Activated CD8-positive, alpha-beta T cell treated with anti-CD3 and anti-CD28 coated beads, Interleukin-2, amount 10 ng/mL, durations not matched to agents 7 days and 5 days (primary cell): ENCODE measurements at places on chromosomes 1 and 21.

- DNase-seq: peak; percentile 26
Observed at GRCh38 chr1:186155594-186155993, 219.5 kb downstream of the TPR start.

- peak; percentile 28 for DNase-seq
Observed at GRCh38 chr1:8816831-8817411, 519 bp downstream of the RERE start.

- DNase-seq: no peak
Observed at GRCh38 chr21:34836103-34836932, 167.5 kb downstream of the CLIC6 start.

DNA sequence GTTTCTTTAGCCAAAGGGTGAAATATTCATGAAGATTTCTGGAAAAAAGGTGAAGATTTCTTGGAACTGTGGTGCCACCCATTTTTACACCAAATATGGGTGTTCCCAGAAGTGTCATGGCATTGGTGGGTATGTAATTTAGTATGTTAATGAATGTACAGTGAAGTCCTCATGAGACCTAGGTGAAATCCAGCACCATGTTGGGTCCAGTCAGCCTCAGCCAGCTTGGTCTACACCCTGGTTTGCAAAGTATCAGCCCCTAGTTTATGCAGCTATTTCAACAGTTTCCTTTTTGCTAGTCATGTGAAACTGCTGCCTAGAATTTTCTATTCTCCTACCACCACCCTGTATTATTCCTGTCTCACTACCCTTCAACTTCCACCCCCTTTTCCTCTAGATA lies 63.1 kb upstream of the CXADR start:
- no peak for DNase-seq

DNA sequence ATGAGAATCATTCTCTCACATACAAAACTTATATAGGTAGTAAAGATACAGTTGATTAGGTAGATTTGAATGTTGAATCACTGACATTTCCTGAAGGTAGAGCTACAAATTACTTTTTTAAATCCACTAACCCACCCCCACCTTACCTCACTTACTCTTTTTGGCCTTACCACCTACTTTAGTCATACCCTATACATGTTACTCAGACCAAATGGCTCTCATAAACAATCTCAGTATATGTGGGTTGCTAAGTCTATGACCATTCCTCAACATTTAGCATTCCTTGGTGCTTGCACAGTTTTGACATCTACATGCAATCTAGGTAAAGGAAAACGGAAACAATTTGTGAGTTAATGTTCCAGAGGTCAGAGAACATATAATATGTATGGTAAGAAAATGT lies 26.3 kb downstream of the SYDE2 start:
- DNase-seq: no peak

GRCh38 chr21:15112858-15113257 lies 48.1 kb upstream of the NRIP1 start:
- DNase-seq: no peak

- no peak for DNase-seq
Observed at GRCh38 chr1:89200663-89201062, 1.9 kb upstream of the GBP4 start.

DNA sequence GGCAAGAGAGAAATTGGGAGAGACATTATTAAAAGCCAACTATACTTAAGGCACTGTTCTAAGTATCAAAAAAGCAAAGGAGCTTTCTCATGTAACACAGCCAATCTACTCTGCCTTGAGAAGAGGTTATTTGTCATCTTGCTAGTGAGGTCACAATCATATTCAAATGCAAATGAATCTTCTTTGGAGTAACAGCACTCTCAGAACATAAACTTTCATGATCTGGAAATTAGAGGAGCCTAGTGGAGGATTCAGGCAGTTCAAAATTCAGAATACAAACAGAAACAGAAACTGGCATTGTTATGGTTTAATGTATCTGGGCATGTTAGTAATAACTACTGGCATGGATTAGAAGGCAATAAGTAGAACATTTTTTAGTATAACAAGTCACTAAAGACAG lies 57.4 kb downstream of the ARID4B start:
- DNase-seq: no peak

DNA sequence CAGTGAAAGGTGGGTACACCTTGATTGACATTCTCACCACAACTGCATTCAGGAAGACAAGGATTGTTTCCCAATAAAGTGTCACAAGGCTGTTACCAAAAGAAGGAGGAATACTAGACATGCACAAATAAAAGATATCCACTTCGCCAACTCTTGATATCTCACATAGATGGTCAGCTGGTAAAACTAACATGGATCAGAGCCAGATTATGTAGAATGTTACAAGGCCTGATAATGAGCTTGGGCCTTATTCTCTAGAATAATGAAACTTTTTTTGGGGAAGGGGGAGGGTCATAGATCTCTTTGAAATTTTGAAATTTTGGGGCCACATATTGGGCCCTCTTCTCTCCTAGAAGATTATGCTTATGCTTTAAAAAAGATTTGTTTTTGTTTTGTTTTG lies 24.9 kb downstream of the RAP1A start:
- DNase-seq: no peak

- DNase-seq: no peak
Observed at GRCh38 chr1:45615885-45616284, 8.0 kb downstream of the CCDC17 start.

DNA sequence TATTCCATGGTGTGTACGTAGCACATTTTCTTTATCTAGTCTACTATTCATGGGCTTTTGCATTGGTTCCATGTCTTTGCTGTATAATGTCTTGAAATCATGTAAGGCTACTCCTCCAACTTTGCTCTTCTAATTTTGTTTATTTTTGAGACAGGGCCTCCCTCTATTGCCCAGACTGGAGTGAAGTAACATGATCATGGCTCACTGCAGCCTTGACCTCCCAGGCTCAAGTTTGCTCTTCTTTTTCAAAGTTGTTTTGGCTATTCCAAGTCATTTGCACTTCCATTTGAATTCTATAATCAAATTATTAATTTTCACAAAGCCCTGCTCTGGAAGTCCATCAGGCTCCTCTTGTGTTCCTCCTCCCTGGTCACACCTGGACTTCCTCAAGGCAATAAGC lies 90.2 kb upstream of the SGIP1 start:
- DNase-seq: no peak

DNA sequence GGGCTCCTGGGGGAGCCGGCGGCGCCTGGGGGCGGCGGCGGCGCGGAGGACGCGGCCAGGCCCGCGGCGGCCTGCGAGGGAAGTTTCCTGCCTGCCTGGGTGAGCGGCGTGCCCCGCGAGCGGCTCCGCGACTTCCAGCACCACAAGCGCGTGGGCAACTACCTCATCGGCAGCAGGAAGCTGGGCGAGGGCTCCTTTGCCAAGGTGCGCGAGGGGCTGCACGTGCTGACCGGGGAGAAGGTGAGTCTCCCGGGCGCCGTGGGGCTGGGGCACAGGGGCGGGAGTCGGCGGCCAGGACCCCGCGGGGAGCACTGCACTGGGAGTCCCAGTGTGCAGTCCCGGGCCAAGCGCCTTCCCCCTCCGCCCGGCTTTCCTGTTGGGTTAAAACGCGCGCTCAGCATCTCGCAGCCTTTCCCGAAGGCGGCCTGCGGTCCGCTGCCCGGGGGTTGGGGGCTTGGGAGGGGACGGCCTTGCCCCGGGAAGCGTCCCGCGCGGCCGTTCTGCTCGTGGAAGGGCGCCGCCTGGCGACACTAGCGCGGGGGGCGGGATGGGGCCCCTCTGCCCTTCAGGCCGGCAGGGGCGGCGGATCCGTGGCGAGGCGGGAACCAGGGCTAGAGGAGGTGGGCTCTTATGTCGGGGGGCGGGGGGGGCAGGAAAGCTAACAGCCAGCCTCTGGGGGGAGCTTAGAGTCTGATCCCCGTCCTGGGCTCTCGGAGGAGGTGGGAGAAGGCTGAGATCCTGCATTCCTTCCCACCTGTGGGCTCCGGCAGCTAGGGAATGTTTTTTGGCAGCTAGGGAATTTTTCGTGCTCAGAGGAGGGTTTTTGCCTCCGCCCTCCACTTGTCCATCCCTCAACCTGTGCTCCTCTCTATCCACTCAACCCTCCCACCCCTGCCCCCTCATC lies 1.1 kb downstream of the HUNK start:
- DNase-seq: peak; percentile 57

DNA sequence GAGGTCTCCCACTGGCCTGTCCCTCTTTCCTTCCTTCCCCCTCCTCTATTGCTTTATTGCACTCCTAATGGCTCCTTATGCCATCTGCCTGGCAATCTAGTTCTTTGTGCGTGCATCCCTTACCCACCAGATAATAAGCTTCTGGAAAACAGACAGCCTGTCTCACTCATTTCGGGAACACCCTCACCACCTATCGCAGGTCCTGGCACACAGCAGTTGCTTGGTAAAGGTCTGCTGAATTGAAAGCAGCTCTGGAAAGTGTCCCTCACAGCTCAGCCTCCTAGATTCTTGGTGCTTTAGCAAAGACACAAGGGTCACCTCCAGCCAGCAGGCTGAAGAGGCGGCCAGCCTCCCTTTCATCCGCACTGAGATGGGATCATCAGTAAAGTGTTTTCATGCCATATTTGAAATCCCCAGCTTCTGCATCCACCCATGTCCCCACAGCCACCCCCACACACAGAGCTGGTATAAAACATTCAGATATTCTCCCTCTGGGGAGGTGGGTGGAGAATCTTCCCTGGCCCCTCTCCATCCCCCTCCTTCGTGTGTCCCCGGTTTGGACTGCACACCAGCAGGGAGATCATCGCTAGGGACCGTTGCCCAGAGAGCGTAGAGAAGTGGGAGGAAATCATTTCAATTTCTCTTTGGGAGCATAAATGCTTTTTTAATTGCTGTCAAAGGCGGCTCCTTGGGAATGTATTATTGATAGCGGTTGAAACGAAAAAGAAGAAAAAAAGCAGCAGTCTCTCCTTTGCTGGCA lies 29.1 kb upstream of the ATP2B4 start:
- no peak for DNase-seq

DNA sequence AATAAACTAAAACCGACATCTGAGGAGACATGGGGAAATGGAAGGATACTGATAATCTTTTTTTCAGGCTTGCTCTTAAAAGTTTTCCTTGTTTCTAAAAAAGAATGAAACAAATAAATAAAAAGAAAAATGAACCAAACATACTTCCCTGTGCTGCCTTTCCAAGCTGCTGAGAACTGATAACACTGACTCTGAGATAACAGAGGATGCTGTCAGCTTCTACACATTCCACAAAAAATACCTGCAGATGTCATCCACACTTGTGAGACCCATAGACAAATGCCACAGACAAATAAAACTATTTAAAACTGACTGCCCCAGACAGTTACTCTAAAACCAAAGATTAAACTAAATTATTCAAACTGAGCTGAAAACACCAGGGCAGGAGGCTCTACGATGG lies 12.0 kb upstream of the OR6K3 start:
- DNase-seq: no peak

- no peak for DNase-seq
Observed at GRCh38 chr1:101022294-101022693, 3.3 kb downstream of the DPH5 start.

DNA sequence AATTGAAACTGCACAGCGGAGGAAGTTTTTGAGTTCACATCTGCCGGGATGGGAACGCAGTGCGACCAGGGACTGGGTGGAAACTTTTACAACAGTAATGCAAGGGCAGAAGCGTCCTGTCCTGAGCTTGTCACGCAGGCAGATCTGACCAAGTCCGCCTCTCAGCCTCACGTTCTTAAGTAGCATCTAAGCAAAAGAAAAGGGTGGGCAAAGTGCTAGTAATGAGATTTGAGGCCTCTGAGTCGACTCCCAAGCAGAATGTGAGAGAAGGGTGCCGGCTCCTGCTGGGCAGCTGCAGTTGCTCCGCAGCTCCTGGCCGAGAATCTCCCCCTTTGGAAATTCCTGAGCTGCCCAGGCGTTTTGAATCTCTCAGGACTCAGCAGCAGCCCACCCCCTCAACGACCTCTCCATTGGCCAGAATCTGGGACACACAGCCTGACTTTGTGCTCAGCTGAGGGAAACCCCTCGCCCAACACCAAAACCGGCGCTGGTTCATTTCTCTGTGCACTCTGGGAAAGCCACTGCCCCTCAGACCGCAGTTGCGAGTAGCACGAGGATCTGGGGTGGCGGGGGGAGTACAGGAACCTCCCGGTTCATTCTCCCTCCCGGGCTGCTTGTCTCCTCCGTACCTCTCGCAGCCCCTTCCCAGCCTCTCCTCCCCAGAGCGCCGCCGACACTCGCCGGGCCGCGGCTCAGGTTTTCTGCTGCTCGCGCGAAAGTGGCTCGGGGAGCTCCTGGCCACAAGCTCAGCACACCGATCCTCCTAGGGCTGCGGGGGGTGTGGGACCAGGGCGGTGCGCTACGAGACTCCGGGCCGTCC lies 913 bp upstream of the S1PR1 start:
- peak; percentile 69 for DNase-seq

- DNase-seq: no peak
Observed at GRCh38 chr1:116825207-116825719, 71.0 kb downstream of the CD2 start.

GRCh38 chr1:209652873-209653401 lies 712 bp upstream of the LAMB3 start:
- DNase-seq: peak; percentile 24

DNA sequence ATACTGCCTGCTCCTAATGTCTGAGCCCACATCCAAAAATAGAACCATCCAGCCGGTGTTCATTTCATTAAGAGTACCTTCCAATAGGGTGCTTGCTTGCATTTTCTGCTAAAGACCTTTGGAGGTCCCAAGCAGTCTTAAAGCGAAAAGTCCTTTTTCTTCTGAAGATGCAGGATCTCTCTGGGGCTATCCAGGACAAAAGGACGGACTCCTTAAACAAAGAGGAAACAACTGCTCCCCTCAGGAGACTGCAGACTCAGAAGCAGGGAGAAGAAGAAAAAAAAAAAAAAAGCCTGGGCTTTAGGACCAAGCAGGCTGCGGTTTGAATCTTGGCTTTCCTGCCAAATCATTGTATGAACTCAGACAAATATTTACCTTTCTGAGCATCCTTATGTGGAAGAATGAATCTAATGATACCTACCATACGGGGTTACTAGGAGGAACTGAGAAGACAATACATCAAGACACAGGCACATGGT lies 204.0 kb downstream of the PLPP3 start:
- DNase-seq: no peak

GRCh38 chr21:38765056-38765455 lies 40.7 kb upstream of the ETS2 start:
- no peak for DNase-seq

- DNase-seq: no peak
Observed at GRCh38 chr1:4856396-4856795, 202.0 kb downstream of the AJAP1 start.

DNA sequence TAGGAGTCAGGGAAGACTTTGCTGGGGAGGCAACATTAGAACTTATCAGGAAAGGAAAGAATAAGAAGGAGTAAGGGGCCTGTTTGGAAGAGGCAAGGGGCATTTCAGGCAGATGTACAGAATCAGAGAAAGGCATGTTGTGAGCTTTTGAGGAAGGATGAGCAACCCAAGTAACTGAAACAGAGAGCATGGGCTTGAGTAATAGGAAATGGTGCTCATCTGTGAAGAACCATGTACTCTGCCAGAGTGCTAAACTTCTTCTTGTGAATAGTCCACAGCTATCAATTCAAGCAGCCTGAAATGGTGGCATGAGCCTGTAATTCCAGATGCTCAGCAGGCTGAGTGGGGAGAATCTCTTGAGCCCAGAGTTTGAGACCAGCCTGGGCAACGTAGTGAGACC lies 19.2 kb upstream of the PIGK start:
- no peak for DNase-seq

- DNase-seq: no peak
Observed at GRCh38 chr1:107110326-107110725, 30.5 kb upstream of the NTNG1 start.
